Lung (tissue), 17 donors: ENCODE measurements at places on chromosomes 16 and 17. TPM values are rescaled to one million over a fixed set of nuclear protein-coding genes. Genes with fewer than 3 reads are reported as not detected.

Gene SCGB1C2
- total RNA-seq = not detected

Gene BAIAP3
- 15.9 TPM for total RNA-seq

- H3K36me3 ChIP-seq = no peaks in the 10 kb centered on the region
- no peaks in the 10 kb centered on the region for H3K27me3 ChIP-seq
- peaks cover 4% of the 10 kb centered on the region for H3K4me1 ChIP-seq
- H3K27ac ChIP-seq = no peak overlapping the region
- H3K4me3 ChIP-seq = no peak overlapping the region
- DNase-seq = no peak
Measured at GRCh38 chr17:76416899-76417298, 32.5 kb downstream of the SPHK1 start.

- H3K27me3 ChIP-seq = peaks cover 31% of the 10 kb centered on the region
- peaks cover 48% of the 10 kb centered on the region for H3K4me1 ChIP-seq
- no peak overlapping the region for H3K27ac ChIP-seq
- no peaks in the 10 kb centered on the region for H3K36me3 ChIP-seq
Measured at GRCh38 chr17:73643001-73643851, 1.0 kb downstream of the SDK2 start.

Gene FOXO3B
- total RNA-seq = 6.5 TPM

Gene WNT9B
- total RNA-seq = 0.15 TPM

DNA sequence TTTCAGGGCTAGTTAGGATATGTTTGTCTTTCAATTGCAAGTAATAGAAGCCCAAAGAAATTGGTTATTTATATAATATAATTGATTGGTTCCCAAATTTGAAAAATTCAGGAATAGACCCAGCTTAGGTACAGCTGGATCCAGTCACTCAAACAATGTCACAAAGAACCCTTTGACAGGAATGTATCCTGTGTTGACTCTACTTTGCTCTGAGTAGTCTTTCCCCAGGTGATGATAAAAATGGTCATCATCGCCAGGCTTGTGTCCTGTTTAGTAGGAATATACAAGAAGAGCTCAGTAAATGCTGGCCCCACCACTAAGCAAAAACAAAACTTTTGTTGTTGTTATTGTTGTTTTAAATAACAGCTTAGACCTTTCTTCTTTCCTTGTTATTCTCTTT lies 35.0 kb downstream of the MAPT start:
- H3K36me3 ChIP-seq = no peaks in the 10 kb centered on the region
- no peaks in the 10 kb centered on the region for H3K27me3 ChIP-seq
- H3K4me1 ChIP-seq = peaks cover 4% of the 10 kb centered on the region
- DNase-seq = no peak
- H3K4me3 ChIP-seq = no peak overlapping the region

Gene GNGT2
- 4.7 TPM for total RNA-seq

Gene CLEC18B
- total RNA-seq = 1.9 TPM

Gene TNFRSF17
- 1.5 TPM for total RNA-seq

DNA sequence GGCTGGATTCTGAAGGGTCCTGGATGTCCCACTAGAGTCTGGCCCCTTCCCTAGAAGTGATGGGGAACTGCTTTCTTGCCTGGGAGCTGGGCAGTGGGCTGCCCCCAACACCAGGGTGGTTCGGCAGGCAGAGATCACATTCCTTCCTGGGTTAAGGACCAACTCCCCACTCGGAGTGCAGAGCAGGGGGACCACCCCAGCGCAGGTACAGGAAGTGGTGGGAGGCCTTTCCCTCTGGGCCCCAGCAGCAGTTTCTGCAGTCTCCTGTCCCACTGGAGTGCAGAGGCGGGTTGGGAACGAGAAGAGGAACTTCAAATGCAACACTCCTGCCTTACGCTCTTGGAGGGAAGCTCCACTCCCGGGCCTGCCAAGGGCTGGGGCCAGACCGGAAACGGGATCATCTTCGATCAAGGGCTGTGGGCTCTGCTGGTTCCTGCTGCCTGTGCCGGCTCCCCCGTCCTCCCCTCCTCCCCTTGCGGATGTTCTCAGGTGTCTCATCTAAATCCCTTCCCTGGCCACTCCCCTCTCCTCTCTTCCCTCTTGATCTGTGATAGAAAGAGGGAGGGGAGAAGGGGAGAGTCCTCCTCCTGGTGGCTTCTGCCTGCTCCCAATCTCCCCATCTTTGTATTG lies 9.0 kb upstream of the NGFR start:
- H3K4me1 ChIP-seq = no peaks in the 10 kb centered on the region
- peak; percentile 56 for DNase-seq
- H3K4me3 ChIP-seq = no peak overlapping the region
- H3K27me3 ChIP-seq = peaks cover 3% of the 10 kb centered on the region

- H3K27me3 ChIP-seq = no peaks in the 10 kb centered on the region
- H3K27ac ChIP-seq = no peak overlapping the region
- H3K4me1 ChIP-seq = peaks cover 11% of the 10 kb centered on the region
- H3K36me3 ChIP-seq = peaks cover 28% of the 10 kb centered on the region
- no peak for DNase-seq
Measured at GRCh38 chr16:11165894-11166665, 89.9 kb downstream of the SOCS1 start.

DNA sequence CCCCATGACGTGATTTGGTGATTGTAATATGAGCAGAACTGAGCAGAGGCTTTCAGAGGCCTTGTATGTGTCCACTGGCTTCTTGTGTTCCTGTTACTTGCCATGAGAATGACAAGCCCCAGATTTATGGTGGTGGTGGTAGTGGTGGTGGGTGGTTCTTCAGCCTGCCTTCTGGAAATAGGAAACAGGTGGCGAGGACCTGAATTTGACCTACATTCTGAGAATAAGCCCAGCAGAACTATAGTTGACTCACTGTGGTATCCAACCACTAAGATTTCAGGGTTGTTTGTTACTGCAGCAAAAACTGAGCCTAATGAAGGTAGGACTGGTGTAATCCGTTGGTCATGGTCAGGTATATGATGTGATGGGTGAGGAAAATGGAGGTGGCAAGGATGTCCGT lies 93.0 kb downstream of the SHISA9 start:
- H3K4me3 ChIP-seq = no peak overlapping the region
- DNase-seq = no peak
- H3K36me3 ChIP-seq = no peaks in the 10 kb centered on the region
- H3K27ac ChIP-seq = no peak overlapping the region
- no peaks in the 10 kb centered on the region for H3K4me1 ChIP-seq

- no peaks in the 10 kb centered on the region for H3K36me3 ChIP-seq
- H3K4me1 ChIP-seq = peaks cover 28% of the 10 kb centered on the region
- no peaks in the 10 kb centered on the region for H3K27me3 ChIP-seq
- no peak for DNase-seq
- no peak overlapping the region for H3K27ac ChIP-seq
- H3K4me3 ChIP-seq = no peak overlapping the region
Measured at GRCh38 chr17:80025140-80025539, 10.5 kb downstream of the TBC1D16 start.
